T-helper 2 cell treated with Interferon-gamma antibody and Interleukin-4, amounts not matched to agents 5 μg/mL and 100 μg/mL, for 36 hours (primary cell): ENCODE measurements at places on chromosomes 5 and 9.

DNA sequence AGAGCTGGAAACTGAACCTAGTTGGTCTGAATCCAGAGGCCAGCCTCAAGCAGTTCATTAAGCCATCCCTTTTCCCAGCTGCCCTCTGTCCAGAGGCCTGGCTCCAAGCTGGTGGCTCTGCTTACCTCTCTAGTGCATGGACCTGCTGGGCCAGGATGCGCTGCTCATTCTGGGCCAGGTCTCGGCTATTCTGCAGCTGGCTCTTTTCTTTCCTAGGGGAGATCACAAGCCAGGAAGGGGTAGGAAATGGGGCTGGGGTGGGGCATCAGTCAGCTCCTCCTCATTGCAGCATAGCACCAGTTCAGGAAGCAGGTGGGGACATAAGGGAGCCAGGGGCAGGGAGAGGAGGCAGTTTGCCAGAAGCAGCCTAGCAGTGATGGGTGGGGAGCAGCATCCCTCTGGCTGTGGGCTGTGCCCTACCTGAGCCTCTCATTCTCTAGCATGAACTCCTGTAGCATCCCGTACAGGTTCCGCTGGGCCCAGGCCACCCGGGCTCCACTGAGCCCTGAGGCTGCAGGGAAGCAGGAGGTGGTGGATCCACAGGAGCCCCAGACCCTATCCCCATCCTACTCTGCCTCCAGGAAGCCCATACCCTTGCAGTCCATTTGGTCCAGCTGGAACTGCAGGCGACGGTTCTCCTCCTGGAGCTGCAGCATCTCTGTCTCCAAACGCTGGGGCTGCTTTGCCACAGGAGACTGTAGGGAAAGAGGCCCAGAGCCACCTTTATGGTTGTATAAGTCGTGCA is 5.2 kb downstream of the KIF12 start:
- H3K27me3 ChIP-seq: peaks cover 16% of the 10 kb centered on the region
- no peak overlapping the region for H3K4me3 ChIP-seq
- H3K36me3 ChIP-seq: no peaks in the 10 kb centered on the region
- DNase-seq: no peak
- H3K27ac ChIP-seq: no peak overlapping the region

GRCh38 chr5:172720655-172721054 is 50.3 kb downstream of the DUSP1 start:
- peaks cover 3% of the 10 kb centered on the region for H3K4me1 ChIP-seq
- no peaks in the 10 kb centered on the region for H3K36me3 ChIP-seq
- H3K27ac ChIP-seq: no peak overlapping the region
- no peak for DNase-seq
- no peak overlapping the region for H3K4me3 ChIP-seq
- peaks cover 3% of the 10 kb centered on the region for H3K27me3 ChIP-seq

DNA sequence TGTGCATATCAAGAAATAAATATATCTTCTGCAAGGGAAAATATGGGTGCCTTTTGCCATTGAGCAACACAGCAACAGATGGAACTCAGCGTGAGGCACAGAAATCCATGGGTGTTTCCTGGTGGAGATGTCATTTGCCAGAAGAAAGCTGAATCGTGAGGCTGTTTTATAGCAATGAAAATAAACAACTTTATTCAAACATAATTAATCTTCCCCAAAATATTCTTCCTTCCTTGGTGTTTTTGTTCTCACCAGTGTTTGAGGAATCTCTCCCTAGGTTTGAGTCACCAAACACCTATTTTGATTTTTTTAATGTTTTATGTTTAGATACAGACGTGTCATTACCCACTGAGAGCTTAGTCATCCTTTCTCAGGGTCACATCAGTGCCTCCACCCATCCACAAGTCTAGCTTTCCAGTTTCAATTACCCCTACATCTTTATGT is 65.8 kb upstream of the PAPPA start:
- no peaks in the 10 kb centered on the region for H3K27me3 ChIP-seq
- no peaks in the 10 kb centered on the region for H3K4me1 ChIP-seq
- H3K4me3 ChIP-seq: no peak overlapping the region
- H3K27ac ChIP-seq: no peak overlapping the region

- H3K27me3 ChIP-seq: no peaks in the 10 kb centered on the region
- no peak overlapping the region for H3K4me3 ChIP-seq
- no peak overlapping the region for H3K27ac ChIP-seq
- no peaks in the 10 kb centered on the region for H3K36me3 ChIP-seq
- no peak for DNase-seq
- H3K4me1 ChIP-seq: peaks cover 2% of the 10 kb centered on the region
Measured at GRCh38 chr5:16909464-16909863, 26.6 kb downstream of the MYO10 start.

GRCh38 chr9:92293075-92293354 is 482 bp downstream of the IARS1 start:
- peaks cover 46% of the 10 kb centered on the region for H3K36me3 ChIP-seq
- peaks cover 53% of the 10 kb centered on the region for H3K4me1 ChIP-seq
- peak overlapping the region; percentile 98 for H3K27ac ChIP-seq
- H3K27me3 ChIP-seq: no peaks in the 10 kb centered on the region
- no peak for DNase-seq
- H3K4me3 ChIP-seq: peak overlapping the region; percentile 93

GRCh38 chr9:35350827-35351549 is 138.9 kb upstream of the RUSC2 start:
- peaks cover 6% of the 10 kb centered on the region for H3K27me3 ChIP-seq
- no peak overlapping the region for H3K4me3 ChIP-seq
- H3K4me1 ChIP-seq: no peaks in the 10 kb centered on the region
- H3K36me3 ChIP-seq: no peaks in the 10 kb centered on the region

- H3K4me3 ChIP-seq: peak overlapping the region; percentile 19
- peaks cover 3% of the 10 kb centered on the region for H3K4me1 ChIP-seq
- no peaks in the 10 kb centered on the region for H3K36me3 ChIP-seq
- peaks cover 11% of the 10 kb centered on the region for H3K27me3 ChIP-seq
Measured at GRCh38 chr9:94213511-94214124, 45.5 kb upstream of the ZNF169 start.

GRCh38 chr9:113504725-113505590 is 41.4 kb downstream of the RGS3 start:
- no peak overlapping the region for H3K27ac ChIP-seq
- DNase-seq: no peak
- peaks cover 8% of the 10 kb centered on the region for H3K4me1 ChIP-seq
- no peaks in the 10 kb centered on the region for H3K36me3 ChIP-seq
- no peak overlapping the region for H3K4me3 ChIP-seq
- no peaks in the 10 kb centered on the region for H3K27me3 ChIP-seq

GRCh38 chr5:137361280-137361679 is 137.8 kb downstream of the SPOCK1 start:
- H3K36me3 ChIP-seq: no peaks in the 10 kb centered on the region
- H3K4me3 ChIP-seq: no peak overlapping the region
- H3K27ac ChIP-seq: no peak overlapping the region
- no peak for DNase-seq
- H3K27me3 ChIP-seq: no peaks in the 10 kb centered on the region

- H3K27ac ChIP-seq: no peak overlapping the region
- no peak for DNase-seq
- peaks cover 26% of the 10 kb centered on the region for H3K4me1 ChIP-seq
- H3K36me3 ChIP-seq: no peaks in the 10 kb centered on the region
- H3K27me3 ChIP-seq: no peaks in the 10 kb centered on the region
- no peak overlapping the region for H3K4me3 ChIP-seq
Measured at GRCh38 chr5:143592648-143593047, 189.2 kb upstream of the NR3C1 start.

DNA sequence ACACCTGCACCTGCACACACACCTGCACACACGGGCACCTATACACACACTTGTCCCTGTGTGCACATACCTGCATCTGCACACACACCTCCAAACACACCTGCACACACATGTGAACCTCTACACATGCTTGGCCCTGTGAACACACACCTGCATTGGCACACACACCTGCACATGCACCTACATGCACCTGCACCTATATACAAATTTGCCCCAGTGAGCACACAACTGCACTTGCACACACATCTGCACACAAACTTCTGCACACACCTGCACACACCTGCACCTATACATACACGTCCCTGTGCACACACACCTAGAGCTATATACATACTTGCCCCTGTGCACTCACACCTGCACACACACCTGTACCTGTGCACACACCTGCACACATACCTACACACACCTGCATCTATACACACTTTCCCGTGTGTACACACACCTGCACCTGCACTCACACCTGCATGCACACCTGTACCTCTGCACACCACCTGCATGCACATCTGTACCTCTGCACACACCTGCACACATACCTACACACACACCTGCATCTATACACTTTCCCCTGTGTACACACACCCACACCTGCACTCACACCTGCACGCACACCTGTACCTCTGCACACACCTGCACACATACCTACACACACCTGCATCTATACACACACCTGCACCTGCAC is 21.5 kb upstream of the LPCAT1 start:
- no peaks in the 10 kb centered on the region for H3K36me3 ChIP-seq
- H3K4me3 ChIP-seq: no peak overlapping the region
- H3K27me3 ChIP-seq: no peaks in the 10 kb centered on the region
- no peak overlapping the region for H3K27ac ChIP-seq
- no peak for DNase-seq

DNA sequence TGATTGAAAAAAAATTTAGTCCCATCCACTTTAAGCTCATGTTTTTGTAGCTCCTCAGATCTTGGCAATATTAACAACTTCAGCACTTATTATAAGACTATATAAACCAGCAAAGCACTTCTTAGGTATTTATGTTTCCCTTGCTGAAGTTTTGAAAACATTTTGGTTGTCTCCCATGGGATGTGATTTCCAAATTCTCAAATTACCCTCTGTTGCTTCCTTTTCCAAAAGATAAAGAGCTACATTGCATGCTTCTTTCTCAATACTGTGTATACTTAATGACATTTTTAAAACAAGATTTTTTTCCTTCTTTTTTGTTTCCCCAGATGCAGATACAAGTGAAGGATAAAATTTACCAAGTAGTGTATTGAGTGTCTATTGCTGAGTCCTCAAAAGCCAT is 567.1 kb downstream of the CSNK1G3 start:
- no peaks in the 10 kb centered on the region for H3K4me1 ChIP-seq
- no peaks in the 10 kb centered on the region for H3K27me3 ChIP-seq
- no peak overlapping the region for H3K4me3 ChIP-seq
- DNase-seq: no peak

- no peak overlapping the region for H3K27ac ChIP-seq
- H3K36me3 ChIP-seq: no peaks in the 10 kb centered on the region
- DNase-seq: no peak
- no peaks in the 10 kb centered on the region for H3K4me1 ChIP-seq
- peaks cover 3% of the 10 kb centered on the region for H3K27me3 ChIP-seq
Measured at GRCh38 chr9:125999504-125999881, 252.3 kb downstream of the PBX3 start.

- no peak overlapping the region for H3K27ac ChIP-seq
- no peaks in the 10 kb centered on the region for H3K4me1 ChIP-seq
- DNase-seq: no peak
- no peaks in the 10 kb centered on the region for H3K36me3 ChIP-seq
Measured at GRCh38 chr9:130418776-130419175, 26.0 kb upstream of the ASS1 start.

DNA sequence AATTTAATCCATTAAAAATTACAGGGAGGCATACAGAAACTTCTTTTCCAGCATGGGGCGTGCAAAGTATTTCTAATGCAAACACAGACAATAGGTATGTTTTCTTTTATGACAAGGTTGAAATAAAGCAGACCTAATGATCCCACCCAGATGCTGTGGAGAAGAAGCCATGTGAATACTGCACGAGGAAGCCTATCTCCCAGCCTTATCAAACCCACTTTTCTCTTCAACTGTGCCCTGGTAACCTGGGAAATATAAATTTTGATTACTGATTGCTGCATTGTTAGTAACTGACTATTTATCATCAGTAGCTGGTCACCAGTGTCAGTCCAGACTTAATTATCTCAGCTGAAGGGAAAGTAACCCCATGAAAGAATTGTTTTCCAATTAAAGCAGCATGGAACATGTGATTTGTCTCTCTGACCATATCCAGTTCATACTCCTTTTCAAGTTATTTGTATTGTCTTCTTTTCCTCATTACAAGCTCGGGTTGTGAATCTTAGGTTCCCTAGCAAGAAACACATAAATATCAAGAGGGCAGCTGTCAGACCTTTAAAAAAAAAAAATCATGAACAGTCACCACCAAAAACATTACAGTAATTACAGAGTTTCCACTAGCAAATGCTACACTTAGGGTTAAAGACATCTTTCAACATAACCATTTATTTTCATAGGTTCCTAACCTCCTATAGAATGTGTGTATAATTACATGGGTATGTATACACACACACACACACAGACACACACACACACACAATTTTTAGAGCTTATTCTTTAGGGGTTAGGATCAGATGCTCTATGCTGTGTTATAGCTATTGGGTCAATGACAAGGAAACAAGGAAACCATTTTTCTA is 50.3 kb downstream of the SEMA6A start:
- no peak overlapping the region for H3K27ac ChIP-seq
- no peaks in the 10 kb centered on the region for H3K36me3 ChIP-seq
- no peak overlapping the region for H3K4me3 ChIP-seq
- DNase-seq: no peak

- H3K27me3 ChIP-seq: no peaks in the 10 kb centered on the region
- DNase-seq: no peak
- peaks cover 42% of the 10 kb centered on the region for H3K36me3 ChIP-seq
- no peak overlapping the region for H3K4me3 ChIP-seq
- peaks cover 3% of the 10 kb centered on the region for H3K4me1 ChIP-seq
Measured at GRCh38 chr9:120490888-120491595, 88.9 kb downstream of the CDK5RAP2 start.
